Upper lobe of right lung (tissue), 1 donor: ENCODE measurements at places on chromosomes 3 and 15. TPM values are rescaled to one million over a fixed set of nuclear protein-coding genes. Genes with fewer than 3 reads are reported as not detected.
A peak's percentile ranks its signal among the peaks of the same experiment; 100 is the strongest.

RCCD1 gene
- total RNA-seq: 8.6 TPM

AP2M1 gene
- total RNA-seq: 245 TPM

GRCh38 chr3:105369500-105370371, 3.0 kb downstream of the ALCAM start:
- peak overlapping the region; percentile 59 for H3K4me3 ChIP-seq

DNA sequence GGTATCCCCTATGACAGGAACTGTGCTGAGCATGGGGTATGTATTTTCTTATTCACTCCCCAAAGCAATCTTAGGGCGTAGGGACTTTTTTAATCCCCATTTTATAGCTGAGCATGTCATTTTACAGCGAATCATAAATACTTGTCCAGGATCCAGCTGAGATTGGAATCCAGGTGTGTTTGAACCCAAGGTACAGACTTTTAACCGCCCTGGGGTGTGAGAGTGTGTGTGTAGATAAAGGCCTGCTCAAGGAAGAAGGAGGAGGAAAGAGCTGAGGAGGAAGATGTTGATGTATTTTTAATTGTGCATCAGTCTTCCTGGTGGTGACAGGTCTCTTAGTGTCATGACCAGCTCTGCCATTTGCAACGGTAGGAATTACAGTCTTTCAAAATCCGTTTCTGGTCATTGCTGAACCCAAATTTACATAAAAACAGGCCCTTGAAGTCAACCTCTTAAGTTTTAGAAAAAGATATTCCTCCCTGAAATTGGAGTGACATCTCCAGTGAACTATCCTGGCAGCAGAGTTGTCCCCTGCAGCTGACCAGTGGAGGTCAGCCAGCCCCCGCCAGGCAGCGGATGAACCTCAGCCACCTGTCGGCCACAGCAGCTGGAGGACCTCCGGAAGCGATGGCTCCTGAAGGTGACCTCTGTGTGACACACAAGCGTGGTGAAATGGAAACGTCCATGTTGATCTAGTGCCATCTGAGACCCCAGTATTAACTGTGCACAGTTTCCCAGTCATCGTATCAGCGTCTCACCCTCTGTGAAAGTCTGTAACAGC, 92.8 kb upstream of the MITF start:
- H3K36me3 ChIP-seq: no peaks in the 10 kb centered on the region
- H3K4me1 ChIP-seq: peaks cover 22% of the 10 kb centered on the region
- H3K4me3 ChIP-seq: no peak overlapping the region
- no peaks in the 10 kb centered on the region for H3K27me3 ChIP-seq
- H3K27ac ChIP-seq: no peak overlapping the region

- H3K4me3 ChIP-seq: no peak overlapping the region
- no peaks in the 10 kb centered on the region for H3K27me3 ChIP-seq
- DNase-seq: no peak
Observed at GRCh38 chr3:185729337-185730055, 95.3 kb downstream of the IGF2BP2 start.
